ENCODE measurements at places on chromosomes 3 and 15.

DNA sequence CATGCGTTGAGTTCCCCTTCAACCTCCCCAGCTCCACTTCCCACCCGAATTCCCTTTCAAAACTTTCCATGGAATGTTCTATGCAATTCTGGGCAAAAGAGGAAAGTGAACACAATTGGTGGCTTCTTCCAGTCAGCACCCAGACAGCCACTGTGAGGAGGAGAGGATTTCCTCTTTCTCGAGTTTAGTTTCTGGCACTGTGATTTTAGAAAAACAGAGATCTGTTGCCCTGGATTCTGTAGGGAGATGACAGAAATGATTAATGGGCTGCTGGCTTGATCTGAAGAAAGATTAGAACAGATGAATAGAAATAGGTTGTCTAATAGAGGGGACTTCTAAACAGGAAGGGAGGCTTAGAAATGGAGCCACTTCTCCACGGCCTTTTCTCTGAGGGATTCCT lies 172.0 kb downstream of the MCTP2 start:
- DNase-seq = no peak

DNA sequence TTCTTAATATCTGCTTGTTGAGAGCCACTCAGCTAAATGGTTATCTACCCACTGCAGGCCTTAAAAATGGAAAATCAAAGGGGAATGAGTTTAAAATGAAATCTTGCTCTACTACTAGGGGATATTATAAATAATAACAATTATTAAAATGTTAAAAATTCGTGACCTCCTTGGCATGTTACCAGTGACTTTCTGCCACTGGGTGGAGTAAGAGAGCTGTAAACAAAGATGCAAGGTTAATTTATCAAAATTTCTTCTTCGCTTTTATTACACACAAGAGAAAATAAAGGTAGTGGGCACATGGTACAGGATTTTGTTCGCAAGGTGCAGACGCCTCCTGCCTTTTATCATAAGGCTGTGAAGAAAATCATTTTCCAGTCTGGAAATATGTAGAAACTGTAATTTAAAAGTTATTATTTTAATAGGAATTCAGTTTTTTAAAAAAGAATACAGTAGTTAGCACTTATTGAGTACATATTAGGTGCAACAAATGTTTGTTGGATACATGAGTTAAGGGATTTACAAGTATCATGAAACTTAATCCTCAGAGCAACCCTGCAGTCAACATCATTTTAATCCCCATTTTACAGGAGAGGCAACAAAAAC lies 272.6 kb downstream of the SUCLG2 start:
- no peak for DNase-seq

DNA sequence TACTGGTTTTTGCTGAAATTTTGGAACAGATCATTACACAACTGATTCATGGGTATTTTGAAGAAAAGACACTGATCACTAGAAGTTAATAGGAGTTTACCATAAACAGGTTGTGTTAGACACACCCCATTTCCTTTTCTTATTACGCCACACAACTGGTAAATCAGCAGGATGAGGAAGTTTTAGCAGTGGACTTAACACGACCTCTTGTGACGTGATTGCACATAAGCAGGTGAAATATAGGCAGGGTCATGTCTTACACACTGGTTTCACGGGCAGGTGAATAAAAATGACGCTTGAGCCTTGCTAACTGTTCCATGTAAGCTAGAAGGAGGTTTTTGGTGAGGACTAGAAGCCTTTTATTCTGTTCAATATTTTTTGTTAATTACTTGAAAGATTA lies 27.1 kb upstream of the TPRG1 start:
- DNase-seq = no peak

GRCh38 chr15:49282366-49282765 lies 112.3 kb downstream of the GALK2 start:
- DNase-seq = no peak

DNA sequence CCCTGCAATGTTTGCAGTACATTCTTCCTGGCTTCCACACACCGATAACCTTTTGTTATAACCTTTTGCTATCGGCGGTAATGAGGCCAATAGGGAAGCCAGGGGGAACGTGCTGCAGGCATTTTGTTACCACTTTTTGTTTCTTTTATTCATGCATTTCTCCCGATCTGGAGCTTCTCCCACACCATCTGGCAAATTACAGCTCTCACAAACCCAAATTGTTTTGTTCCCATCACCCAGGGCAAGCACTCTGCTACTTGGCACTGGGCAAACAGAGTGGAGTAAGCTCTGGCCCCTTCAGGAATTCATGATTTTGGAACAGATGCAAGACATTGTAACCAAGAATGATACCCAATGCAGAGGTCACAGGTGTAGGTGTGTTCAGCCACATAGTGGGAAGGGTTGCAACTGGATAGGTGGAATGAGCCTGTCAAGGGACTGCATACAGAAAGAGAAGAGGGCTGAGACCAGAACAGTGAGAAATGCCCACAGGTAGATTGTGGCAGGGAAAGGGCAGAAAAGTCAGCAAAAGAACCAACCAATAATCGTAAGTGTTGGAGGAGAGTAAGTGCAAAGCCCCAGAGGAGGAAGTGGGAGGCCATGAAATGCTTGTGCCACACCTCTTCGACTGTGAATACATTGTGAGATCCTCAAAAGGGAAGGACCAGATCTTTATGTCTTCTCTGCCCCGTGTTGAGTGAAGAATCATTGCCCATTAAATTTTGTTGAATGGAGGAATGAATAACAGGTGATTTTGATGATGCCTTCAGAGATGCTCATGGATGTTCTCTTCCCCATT lies 45.8 kb downstream of the PARP15 start:
- DNase-seq = no peak

- DNase-seq = no peak
Observed at GRCh38 chr3:48474619-48475018, 28.1 kb downstream of the ATRIP start.

GRCh38 chr3:114899186-114899931 lies 247.7 kb downstream of the ZBTB20 start:
- DNase-seq = no peak

GRCh38 chr3:72395776-72396311 lies 452.4 kb downstream of the SHQ1 start:
- DNase-seq = no peak
